Stimulated activated CD4-positive, alpha-beta T cell treated with anti-CD3 and anti-CD28 coated beads, Interleukin-1b, Interleukin-23, amount 100 ng/mL, for 4 hours (primary cell): ENCODE measurements at places on chromosomes 13 and 19.
A peak's percentile ranks its signal among the peaks of the same experiment; 100 is the strongest.

DNA sequence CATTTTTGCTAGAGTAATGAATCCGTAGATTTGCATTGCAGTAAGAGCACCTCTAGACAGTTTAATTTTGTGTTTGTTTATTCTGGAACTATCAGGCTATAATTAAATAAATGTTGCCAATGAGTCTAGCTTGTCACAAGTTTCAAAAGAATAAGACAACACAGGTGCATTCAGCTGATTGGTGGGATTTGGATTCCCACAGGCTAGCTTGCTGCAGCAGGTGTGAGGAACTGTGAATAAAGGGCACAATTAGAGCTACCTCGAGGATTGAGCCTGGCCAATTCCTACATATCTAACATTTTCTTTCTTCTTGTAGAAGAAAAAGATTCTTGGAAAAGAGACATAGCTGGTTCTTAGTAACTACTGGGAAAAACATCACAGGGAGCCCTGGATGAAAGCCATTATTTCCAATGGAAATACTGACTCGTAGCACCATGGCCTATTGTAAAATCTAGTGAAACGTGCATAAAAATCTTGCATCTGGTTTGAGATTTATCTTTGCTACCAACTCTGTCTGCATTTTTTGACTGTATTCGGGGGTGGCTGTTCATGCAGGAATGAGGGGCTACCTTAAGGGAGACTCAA lies 360.9 kb downstream of the FGF9 start:
- no peak for DNase-seq

DNA sequence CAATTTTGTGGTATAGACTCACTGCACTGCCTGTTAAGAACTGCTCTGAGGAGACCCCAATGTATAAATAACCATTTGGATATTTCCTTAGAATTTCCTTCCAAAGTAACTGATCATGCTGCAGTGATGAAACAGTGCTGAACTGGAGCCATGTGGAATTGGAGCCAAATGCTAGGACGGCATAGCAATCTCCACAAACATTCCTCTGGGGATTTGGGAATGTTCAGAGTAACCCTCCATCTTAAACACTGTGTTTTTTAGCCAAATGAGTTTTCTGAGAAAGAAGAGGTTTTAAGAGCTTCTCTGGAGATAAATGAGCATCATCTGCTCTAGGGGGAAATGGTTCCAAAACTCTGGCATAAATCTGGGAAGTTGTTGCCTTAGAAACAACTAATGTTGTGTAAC lies 98.2 kb downstream of the OLFM4 start:
- DNase-seq, result no peak

DNA sequence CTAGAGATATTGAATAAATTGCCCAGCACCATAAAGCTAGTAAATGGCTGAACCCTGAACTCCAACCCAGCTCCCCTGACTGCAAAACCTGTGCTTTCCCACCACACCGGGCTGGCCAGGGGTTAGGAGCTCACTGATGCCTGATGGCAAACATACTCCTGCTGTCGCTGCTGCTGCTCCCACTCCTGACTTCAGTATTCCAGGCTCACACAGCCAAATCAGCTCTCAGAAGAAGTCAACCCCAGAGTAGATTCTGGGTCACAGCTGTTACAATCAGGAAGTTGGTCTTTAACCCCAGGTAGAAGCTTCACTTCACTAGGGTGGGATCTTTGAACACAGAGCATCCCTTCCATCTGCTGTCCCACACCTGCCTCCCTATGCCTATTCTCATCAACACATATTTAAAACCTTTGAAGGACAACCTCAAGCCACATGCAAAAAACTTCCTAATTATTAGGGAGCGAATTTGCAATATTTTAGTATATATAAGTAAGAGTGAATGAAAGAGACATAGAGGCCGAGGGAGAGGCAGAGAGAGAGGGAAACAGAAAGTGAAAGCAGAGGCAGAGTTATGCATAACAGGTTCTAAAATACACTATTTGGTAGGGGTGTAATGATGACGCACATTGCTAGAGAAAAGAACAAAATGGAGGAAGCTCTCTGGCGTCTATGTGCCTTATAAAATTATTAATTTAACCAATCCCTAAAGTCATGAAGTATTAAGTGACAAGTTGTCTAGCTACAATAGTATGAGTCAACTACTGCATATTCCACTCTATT lies 99.4 kb upstream of the SERP2 start:
- DNase-seq, result no peak

DNA sequence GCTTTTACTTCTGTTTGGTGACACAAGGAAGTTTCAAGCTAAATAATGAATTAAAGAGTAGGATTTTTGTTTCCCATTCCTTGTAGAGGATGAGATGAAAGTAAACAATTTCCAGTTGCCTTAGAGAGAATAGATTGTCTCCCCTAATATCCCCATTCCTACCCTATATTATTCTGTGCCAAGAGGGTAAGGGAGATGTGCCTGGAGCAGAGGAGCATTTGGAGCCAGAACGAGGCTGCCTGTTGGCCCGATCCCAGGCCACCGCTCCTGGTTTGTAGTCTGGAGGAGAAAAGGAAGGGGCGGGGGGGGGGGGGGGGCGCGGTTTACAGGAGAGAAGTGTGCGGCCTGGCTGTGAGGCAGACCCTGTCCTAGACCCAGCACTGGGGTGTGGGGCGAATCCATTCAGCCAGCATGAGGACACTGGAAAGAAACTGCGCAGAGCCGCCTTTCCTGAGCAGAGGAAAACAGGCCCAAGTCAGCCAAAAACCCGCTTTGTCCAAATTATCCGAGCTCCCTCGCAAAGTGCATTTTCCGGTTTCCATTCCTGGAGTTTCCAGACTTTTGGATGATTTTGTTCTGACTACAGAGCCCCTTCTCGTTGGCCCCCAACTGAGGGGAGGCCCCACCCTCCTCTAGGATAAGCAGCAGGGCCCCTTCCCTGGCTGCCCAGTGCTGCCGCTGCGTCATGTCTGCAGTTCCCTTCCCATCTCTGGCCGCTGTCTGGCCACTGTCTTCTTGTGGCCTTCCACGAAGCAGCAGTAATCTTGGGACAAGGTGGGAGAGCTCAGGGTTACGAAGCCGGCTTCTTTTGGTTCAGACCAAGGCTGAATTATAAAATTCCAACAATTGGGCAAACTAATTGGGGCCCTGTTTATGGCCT lies 23.0 kb downstream of the NFIX start:
- DNase-seq, result no peak

GRCh38 chr19:3836887-3837286 lies 32.0 kb downstream of the ZFR2 start:
- no peak for DNase-seq

GRCh38 chr13:113327391-113327765 lies 30.3 kb downstream of the LAMP1 start:
- DNase-seq, result no peak

GRCh38 chr19:5125797-5126497 lies 157.0 kb downstream of the KDM4B start:
- DNase-seq, result no peak

- no peak for DNase-seq
Measured at GRCh38 chr13:40189898-40190630, 476.4 kb downstream of the FOXO1 start.

GRCh38 chr19:7887408-7888144 lies 734 bp upstream of the LRRC8E start:
- DNase-seq, result no peak

DNA sequence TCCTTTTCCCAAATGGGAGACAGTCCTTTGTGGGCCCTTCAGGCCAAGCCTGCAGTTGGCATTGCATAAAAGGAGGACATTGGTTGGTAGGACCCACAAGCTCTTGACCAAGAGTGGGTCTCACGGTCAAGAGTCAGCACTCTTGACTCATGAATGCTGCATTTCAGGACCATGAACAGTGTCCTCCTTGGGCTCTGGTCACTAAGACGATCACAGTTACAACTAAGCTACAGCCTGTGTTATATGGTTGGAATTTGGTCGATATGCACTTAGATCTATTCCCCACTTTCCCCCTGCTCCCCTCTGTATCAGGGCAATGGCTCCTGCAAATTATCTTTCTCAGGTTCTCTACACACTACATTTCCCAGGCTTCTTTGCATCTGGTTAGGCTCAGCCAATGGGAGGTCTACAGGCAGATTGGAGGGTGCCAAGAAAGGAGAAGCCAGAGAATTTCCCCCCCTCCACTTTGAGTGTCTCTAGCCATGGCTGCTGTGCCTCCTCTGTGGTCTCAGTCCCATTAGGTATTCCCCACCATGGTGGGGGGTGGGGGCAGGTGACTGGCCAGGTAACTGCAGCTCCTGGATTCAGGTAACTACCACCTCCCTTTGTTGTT lies 3.1 kb upstream of the OLFM2 start:
- no peak for DNase-seq

- DNase-seq, result no peak
Measured at GRCh38 chr13:113724016-113724758, 34.8 kb upstream of the TMEM255B start.

GRCh38 chr19:41350735-41351338 lies 2.9 kb downstream of the TGFB1 start:
- no peak for DNase-seq

- no peak for DNase-seq
Measured at GRCh38 chr13:101626925-101627555, 174.6 kb downstream of the ITGBL1 start.

DNA sequence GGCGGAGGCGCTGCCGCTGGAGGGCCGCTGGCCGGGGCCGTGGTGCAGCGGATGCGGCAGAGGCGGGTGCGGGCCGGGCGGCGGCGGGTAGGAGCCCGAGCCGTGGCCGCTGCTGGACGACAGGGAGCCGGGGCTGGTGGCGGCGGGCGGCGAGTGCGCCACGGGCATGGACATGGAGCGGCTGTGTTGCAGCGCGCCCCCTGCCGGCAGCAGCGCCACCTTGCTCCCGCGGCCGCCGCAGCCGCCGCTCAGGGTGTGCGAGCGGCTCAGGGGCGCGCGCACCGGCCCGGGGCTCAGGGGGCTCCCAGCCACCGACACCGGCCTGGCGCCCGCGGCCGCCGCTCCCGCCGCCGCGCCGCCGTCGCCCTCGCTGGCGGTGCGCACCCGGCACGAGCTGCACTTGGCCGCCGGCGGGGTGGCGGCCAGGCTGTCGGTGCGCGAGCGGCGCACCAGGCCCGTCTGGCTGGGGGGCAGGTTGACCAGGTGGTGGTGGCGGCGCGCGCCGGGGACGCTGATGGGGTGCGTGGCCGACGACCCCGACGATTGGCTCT lies 1.7 kb downstream of the IRS2 start:
- peak; percentile 60 for DNase-seq

DNA sequence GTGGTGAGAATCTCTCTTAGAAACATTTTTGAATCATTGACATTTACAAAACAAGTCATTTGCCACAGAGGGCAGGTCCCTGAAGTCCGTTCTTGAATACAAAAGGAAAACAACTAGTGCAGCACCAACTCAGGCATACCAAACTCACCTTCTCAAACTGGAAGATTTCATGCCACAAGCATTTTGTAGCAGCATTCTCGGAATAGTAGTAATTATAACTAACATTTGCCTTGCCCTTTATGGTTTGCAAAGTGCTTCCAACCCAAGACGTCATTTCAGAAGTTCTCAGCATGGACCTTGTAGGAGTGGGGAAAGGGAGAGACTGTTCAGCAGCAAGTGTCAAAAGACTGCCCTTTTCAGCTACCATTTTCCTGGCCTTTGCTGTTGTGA lies 344.6 kb downstream of the RFC3 start:
- DNase-seq, result no peak

GRCh38 chr19:16268676-16269319 lies 55.8 kb upstream of the KLF2 start:
- peak; percentile 51 for DNase-seq

GRCh38 chr13:36298535-36299068 lies 988 bp upstream of the CCDC169 start:
- DNase-seq, result no peak
